Suppressor macrophage treated with lipopolysaccharide for 4 hours (primary cell): ENCODE measurements at places on chromosomes 13 and 19.

GRCh38 chr19:35029737-35030256, 473 bp upstream of the SCN1B start:
- DNase-seq = no peak

DNA sequence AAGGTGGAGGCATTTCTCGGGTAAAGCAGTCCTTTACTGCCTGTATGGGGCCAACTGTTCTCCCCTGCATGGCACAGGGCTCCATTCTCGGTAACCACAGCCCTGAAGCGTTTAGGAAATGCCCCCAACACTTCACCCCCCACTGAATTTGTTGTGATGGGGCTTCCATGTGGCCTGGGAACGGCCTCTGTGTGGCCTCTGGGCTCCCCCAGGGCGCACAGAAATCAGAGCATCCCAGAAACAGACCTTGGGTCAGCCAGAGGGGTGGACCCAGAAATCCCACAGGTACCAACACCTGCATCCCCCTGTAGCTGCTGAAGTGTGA, 153.7 kb upstream of the VSTM2B start:
- DNase-seq = no peak

GRCh38 chr13:79723519-79724024, 242.6 kb downstream of the NDFIP2 start:
- DNase-seq = no peak

DNA sequence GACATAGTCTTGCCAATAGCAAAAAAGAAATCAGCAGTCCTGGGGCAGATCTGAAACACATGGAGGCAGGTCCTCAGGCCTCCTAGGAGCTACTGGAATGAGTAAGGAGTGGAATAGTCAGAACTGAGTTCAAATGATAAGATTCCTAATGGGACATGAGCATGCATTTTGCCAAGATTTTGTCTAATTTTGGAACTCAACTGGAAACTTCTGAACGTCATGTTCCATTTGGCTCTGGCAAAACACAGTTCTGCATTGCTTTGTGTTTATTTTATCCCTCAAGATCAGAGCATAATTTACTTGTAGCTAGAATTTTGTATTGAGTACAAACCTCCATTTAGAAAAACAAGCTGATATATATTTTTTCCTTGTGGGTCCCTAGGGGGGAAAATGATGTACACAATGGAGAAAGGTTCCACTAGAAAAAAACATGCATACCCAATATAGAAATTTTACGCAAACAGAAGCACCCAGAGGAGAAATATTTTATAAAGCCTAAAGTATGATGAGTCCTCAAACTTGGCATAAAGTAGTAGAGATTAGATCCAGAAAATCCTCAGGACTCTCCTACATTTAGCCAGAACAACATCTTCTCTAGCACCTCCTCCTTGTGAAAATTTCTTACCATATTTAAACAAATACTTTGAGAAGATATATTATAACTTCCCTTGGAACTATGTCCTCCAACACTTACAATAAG, 149.0 kb upstream of the SERP2 start:
- DNase-seq = no peak

DNA sequence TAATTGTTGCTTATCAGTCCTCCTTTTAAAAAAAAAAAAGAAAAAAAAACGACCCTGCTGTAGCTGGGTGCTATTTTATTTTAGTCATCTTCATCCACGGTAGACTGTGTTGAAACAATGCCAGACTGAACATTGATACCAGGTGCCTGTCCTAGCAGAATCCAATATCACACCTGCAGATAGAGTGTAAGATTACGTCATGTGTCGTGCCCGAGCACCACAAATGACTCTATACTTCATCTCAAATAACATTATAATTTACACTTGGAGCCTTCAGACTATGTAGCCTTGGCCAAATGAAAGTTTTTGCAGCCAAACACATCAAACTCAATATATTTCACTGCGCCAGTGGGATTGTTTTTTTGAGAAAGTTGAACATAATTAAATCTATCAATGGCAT, 410.6 kb downstream of the FGF9 start:
- DNase-seq = no peak

DNA sequence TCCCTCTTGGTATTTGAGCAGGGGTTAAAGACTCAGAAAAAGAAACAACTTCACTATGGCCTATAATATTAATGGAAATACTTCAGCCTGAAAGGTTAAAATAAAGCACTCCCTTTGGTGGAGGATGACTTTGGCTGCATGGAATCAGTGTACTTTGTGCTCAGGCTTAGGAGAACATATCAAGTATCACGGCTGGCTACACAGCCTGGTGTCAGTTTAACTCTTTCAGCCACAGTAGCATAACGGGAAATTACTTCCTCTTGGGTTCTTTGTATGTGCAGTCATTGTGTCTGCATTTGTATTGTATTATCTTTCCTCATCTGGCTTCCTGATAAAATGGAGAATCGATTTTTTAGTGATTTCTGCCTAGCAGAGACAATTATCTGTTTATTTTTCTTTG, 239.0 kb downstream of the GGACT start:
- DNase-seq = no peak

DNA sequence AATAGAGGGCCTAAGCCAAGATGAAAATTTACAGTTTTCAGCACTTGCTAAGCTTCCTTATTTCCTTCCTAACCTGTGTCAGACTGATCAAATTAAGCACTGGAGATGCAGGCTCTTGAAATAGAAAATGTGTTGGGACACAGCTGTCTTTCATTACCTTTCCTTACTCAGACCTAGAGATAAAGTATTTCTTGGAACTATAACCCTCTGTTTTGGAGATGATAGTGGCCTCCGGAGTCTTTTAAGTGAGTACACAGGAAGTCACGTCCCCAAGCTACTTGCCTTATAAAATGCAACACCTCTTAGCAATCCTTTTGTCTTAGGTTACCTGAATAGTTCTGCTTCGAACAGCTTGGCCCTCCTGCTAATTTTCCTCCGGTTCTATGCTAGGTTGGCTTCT, 12.4 kb upstream of the AKAP11 start:
- no peak for DNase-seq

GRCh38 chr13:35855531-35856019, 275.6 kb downstream of the DCLK1 start:
- DNase-seq = no peak

DNA sequence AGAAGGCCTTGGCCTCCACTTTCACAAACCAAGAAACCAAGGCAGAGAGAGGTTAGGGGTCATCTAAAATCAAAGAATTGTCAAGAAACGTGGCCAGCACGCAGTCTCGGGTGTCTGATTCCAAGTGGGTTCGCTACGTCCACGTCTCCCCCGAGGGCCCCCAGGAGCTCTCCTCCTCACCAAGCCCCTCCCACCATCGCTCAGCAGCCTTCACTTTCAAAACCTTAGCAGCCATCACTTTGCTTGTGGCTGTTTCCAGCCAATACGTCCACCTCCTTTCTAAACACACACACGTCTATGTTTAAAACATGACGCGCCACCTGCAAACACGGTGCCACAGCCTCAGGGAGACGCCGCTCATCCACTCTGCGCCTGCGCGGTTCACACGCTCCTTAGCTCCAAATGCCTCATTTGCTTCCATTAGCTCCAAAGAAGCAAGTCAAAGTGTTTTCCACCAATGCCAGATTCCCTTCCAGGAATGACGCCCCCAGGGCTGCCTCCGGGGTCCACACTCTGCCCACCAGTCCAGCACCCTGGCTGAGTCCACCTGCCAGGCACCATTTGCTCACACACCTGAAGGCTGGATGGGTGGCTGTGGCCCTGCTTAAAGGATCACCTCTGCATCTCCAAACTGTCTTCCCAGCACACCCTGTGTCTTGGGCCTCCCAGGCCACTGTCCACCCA, 5.5 kb downstream of the RASA3 start:
- DNase-seq = no peak

GRCh38 chr19:53927739-53928138, 18.7 kb downstream of the CACNG7 start:
- peak; percentile 57 for DNase-seq

GRCh38 chr19:1060689-1061088, 6.3 kb upstream of the ARHGAP45 start:
- no peak for DNase-seq
